CD4-positive, alpha-beta T cell (primary cell): ENCODE measurements at places on chromosomes 12 and 14.

DNA sequence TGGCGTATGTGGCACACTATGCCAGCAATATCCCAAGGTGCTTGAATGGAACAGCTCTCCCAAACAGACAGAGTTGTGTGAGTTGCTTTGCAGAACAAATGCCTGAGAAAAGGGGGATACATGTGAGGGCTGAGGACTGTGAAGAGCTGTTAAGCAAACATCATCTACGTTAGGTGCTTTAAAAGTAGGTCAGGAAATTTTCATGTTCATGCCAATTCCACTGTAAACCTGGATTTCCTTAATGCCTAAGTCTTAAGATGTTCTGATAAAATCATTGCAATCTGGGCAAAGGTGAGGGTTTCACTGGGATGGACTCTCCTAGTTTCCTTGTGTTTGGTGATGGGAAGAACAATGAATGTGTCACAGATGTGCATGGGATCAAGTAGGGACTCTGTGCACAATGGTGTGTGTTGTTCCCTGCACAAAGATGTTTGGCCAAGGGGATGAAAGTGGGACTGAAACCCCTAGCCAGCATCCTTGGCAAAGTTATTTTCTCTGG is 227.9 kb downstream of the KTN1 start:
- DNase-seq: no peak

DNA sequence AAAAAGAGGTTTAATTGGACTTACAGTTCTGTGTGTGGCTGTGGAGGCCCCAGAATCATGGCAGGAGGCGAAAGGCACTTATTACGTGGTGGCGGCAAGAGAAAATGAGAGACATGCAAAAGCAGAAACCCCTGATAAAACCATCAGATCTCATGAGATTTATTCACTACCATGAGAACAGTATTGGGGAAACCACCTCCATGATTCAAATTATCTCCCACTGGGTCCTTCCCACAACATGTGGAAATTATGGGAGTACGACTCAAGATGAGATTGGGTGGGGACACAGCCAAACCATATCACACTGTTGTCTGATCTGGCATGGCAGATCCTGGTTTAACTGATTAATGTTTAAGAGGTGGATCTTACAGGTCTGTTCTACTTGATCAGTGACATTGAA is 5.6 kb downstream of the DDX47 start:
- no peak for DNase-seq

DNA sequence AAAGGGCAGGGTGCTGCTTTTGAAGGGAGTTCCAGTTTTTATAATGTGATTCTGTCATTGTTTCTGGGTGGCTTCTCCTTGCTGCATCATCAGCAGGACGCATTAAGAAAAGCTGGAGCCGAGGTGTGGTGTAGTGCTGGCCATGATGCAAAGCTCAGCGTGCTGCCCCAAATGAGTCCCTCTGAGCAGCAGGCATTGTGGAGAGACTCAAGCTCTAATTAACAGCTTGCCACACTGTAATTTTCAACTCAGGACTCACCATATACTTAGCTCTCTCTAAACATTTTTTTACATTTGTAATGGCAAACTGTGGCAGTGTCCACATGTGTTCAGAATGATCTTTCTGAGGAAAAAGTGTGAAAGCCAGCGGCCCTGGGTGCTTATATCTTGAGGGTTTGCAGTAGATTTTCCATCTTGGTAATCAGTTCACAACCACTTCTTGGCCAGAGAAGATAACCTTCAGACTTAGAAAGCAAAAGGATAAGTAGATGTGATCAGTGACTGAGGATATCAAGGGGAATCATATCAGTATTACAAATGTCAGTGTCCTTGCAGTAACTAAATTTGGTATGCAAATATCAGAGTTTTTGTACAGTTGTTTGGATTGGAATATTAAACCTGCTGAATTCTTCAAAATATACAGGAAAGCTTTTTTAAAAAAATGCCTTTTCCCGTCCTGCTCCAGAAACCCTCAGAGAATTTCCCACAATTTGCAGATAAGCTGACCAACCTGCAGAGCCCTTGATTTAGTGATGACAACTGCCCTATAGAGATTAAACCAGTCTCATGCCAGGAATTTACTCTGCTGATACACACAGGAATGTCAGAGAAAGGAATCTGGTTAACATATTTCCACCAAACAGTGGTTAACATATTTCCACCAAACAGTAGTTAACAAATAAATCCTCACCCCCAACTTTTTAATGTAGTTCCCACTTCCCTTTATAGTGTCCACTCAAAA is 63.6 kb downstream of the DAAM1 start:
- no peak for DNase-seq

GRCh38 chr12:21353487-21353886 is 18.8 kb upstream of the SLCO1A2 start:
- DNase-seq: no peak

- DNase-seq: peak; percentile 9
These were observed 20.8 kb upstream of the AMN start for GRCh38 chr14:102901633-102902032.

DNA sequence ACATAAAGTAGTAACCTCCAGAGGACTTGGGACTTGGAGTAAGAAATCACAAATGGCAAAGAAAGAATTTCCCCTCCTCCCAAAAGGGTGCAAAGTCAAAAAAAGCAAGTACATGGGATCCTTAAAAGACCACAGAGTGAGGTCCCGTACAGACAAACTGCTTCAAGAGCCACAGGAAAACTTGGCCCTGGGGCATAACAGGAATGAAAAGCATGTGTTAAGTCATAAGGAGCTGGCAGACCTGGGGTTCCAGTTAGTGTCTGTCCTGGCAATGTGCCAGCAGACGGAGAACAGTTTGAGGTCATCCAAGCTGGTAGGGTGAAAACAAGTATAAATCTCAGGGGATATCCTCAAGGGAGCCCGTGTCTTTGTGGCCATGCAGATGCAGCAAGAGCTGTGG is 73.2 kb downstream of the HSD17B6 start:
- DNase-seq: no peak

- no peak for DNase-seq
These were observed 50.8 kb downstream of the SLC16A7 start for GRCh38 chr12:59646636-59647035.

GRCh38 chr12:10952645-10953044 is 13.6 kb upstream of the TAS2R14 start:
- no peak for DNase-seq

GRCh38 chr14:35122696-35123387 is 490 bp downstream of the PRORP start:
- no peak for DNase-seq

DNA sequence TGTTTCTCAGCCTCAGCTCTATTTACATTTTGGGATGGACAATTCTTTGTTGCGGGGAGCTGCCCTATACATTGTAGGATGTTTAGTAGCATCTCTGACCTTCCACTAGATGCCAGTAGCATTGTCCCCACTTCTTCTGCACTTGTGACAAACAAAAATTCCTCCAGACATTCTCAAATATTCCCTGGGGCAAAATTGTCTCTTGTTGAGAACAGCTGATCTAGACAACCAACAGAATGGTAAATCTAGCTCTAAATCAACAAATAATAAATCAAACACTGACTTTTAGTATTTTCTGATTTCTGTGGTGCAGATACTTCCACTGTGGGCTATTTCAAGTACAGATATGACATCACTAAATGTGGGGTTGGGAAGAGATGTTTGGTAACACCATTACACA is 60.7 kb downstream of the MSRB3 start:
- DNase-seq: no peak

DNA sequence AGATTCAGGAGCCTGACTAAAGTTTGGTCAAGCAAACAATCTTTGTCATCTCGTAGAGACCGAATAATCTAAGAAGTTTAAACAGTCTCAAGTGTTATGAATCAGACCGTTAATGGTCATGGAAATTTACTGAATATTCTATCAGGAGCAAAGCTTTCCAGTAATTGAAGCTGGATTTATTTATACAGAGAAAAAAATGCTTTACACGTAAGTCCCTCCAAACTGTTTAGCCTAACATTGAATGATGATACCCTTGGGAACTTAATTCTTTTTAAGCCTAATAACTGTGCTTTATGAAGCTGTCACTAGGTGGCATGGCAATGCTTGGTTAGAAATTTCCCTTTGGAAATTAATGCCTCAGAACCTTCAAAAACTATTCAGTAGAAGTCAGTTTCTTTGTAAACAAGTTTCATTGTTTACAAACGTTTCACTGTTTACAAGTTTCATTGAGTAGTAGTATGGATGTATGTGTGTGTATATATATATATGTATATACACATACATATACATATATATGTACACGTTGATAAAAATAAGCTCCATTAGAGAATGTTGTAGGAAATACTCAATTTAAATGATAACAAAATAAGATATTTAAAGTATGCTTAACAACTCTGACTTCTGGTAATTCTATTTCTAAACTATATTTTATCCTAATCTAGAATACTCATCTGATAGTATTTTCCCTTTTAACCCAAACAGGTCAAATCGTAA is 32.1 kb downstream of the DEPDC4 start:
- no peak for DNase-seq

- peak; percentile 14 for DNase-seq
These were observed 6.8 kb downstream of the MMP17 start for GRCh38 chr12:131834798-131835615.

- DNase-seq: no peak
These were observed 16.1 kb upstream of the NUAK1 start for GRCh38 chr12:106154751-106155273.

GRCh38 chr14:38775986-38776385 is 327.0 kb downstream of the SEC23A start:
- no peak for DNase-seq

- DNase-seq: no peak
These were observed 1.0 kb downstream of the DGKA start for GRCh38 chr12:55931780-55932550.

GRCh38 chr12:63276537-63277365 is 125.8 kb upstream of the AVPR1A start:
- no peak for DNase-seq

DNA sequence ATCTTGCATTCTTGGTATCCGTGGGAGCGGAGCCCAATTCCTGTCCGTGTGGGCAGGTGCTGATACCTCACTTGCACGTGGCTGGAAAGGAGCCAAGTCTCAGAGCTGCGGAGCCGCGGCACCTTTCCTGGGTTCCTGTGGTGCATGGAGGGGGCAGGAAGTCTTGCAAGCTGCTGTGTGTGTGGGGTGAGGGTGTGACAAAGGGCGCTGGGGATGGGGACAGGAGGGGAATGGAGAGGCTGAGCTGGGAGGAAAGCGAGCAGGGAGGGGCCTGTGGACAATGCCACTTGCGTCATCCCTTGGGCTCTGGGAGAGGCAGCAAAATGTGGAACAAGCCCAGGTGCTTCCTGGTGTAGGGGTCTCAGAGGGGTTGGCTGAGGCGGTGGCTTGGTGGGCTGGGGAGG is 86.7 kb downstream of the CALM1 start:
- DNase-seq: peak; percentile 63

DNA sequence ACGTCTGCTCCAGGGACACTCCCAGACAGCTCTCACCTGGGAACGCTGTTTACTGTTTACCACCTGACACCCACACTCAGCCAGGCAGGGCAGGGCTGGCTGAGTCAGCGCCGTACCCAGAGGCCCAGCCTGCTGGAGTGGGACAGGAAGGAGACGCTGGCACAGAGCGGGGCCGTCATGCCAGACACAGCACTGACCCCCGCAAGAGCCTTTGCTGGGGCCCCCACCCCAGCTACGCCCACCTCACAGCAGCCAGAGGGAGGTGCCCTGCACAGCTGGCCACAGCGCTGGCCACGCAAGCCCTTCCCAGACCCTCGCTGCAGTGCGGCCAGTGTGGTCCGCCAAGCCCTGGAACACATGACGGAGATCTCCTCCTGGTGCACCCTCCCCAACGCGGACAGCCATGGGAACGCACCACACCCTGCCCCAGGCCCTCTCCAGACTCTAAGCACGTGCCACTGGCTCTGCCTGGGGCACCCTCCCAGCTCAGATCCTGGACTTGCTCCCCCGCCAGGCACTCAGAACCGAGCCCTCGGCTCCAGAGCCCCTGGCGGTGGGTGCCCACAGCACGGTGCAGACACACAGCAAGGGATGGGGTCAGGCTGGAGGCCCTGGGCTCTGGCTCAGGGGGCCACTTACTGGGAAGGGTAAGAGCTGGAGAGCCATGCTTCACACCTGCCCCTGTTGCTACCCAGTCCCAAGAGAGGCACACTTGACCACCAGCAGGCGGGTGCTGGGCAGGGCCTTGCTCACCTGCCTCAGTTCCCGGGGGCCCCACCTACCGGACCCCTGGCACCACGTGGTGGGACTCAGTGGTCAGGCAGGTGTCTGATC is 5.7 kb downstream of the AHNAK2 start:
- DNase-seq: no peak

GRCh38 chr12:106112145-106112821 is 26.5 kb downstream of the NUAK1 start:
- DNase-seq: no peak

- no peak for DNase-seq
These were observed 687 bp downstream of the RAB35 start for GRCh38 chr12:120115692-120116440.

DNA sequence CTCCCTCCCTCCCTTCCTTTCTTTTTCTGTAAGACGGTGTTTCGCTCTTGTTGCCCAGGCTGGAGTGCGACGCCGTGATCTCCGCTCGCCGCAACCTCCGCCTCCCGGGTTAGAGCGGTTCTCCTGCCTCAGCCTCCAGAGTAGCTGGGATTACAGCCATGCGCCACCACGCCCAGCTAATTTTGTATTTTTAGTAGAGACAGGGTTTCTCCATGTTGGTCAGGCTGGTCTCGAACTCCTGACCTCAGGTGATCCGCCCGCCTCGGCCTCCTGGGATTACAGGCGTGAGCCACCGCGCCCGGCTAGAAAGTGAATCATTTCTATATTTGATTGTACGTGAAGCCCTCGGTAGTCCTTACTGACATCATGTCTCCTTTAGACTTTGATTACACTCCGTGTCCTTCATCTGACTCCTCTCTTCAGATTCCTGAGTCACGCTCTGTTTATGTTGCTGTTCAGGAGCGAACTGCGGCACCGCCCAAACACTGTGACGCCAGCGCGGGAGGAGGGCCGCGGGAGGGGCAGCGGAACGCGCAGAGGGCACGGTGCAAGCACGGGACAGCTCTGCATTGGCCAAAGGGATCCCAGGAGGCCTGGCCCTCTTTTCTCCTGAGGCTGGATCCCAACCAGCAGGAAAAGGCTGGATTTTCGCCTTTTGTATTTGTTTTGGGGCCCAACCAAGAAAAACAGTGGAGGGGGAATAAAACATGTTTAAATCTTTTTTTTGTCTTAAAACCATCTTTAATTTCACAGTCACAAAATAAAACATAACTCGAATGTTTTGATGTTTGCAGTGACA is 538 bp upstream of the GABARAPL1 start:
- DNase-seq: peak; percentile 93
